ENCODE measurements at places on chromosomes 13 and 19.

- peak; percentile 83 for DNase-seq
Measured at GRCh38 chr19:13849991-13850909, 26.7 kb upstream of the NANOS3 start.

DNA sequence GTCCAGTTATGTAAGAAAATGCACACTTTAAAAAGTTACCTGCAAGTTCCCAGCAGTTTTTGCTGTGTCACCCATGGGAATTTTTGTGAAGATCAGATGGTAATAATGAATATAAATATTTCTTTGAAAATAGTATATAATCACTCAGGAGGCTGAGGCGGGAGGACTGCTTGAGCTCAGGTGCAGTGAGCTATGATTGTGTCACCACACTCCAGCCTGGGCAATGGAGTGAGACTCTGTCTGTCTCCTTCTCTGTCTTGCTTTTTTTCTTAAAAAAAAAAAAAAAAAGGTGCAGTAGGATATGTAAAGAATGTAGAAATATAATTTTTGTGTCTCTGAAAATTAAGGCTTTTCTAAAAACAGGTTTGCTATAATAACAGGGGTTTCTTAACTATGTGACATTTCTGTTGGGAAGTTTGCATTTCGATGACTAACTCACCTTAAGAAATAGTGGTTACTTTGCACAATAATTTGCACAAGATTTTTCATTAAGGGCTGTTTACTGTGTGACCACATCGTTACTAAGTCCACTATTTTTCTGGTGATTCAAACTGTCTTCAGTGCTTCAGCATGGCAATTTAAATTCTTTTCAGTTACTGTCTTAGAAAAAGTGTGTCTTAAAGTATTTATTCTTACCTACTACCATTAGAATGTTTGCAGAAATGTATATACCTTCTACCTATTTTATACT lies 37.3 kb downstream of the DNAJC3 start:
- no peak for DNase-seq

GRCh38 chr13:101917833-101918661 lies 465.6 kb downstream of the ITGBL1 start:
- DNase-seq = no peak

DNA sequence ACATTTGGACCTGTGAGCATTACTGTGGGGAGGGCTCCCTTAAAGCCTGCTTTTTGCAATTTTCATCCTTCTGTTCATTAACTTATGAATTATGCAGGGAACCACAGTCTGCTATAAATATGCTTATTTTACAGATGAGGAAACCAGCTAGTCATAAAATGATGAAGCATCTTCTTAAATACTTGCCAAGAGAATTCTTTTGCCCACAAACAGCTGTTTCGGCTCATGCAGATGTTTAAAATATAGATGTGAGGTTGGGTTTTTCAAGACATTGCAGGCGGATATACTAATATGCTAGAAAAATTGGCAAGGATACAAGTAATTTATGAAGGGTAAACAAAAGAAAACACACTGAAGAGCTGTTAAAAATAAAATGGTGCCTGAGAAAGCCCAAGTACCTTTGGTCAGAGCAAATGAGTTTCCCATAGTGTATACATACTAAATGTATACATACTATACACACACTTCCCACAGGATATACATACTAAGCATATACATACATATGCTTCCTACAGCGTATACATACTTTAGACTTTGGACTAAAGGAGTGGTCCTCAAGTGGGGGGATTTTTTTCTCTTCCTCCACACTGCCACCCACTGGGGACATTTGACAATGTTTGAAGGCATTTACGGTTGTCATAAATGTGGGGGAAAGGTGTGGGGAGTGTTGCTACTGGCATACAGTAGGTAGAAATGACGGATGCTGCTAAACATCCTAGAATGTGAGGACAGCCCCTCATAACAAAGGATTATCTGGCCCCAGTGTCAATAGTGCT lies 164.9 kb upstream of the CSNK1A1L start:
- no peak for DNase-seq

DNA sequence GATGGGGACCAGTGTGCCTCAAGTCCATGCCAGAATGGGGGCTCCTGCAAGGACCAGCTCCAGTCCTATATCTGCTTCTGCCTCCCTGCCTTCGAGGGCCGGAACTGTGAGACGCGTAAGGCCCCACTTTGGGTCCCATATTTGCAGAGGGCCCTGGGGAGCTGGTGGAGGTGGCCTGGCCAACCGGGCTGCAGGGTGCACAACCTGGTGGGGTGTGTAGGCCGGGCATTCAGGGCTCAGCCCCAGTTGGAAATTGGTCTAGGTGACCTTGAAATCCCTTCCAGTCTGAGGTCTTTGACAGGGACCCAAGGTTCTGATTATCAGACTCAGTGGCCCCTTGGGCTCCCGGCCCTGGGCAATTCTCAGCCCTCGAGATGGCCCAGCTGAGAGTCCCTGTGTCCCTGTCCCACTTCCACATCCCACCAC lies 8.3 kb downstream of the F7 start:
- no peak for DNase-seq
